ENCODE measurements at places on chromosomes 7 and 10.

GRCh38 chr7:102115181-102115580 lies 171.5 kb upstream of the SH2B2 start:
- no peak for DNase-seq

DNA sequence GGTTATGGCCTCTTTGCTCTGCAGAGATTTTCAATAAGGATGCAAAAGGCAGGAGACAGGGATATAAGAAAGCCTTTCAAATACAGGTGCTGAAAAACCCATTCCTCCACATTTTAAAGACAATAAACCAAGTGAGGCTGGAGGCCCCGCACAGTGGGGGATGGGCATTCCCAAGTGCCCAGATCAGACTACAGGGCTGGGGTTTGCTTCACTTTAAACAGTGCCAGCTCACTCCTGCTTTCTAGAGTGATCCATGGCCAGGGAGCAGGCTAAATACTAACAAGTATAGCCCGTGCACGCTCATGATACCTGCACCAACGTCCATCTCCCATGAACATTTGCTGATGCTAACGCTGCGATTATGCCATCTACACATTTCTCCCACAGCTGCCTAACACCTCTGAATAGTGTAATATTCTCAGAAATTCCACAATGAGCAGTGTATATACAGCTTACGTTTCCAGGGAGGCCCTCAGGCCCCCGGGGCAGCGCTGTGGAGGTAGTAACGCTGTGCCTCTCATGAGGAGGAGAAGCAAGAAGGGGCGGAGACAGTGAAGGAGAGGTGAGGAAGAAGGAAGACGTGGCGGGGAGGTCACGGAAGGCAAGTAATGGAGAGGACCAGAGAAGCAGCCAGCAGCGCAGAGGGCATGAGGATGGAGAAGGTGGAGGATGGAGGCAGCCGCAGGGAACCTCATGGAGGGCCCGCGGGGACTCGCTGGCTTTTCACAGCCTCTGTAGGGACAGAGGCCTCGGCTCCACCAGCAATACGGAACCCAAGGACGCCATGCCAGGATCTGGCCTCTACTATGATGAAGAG lies 141.7 kb downstream of the USP6NL start:
- DNase-seq = no peak

- DNase-seq = no peak
These were observed 8.4 kb downstream of the PROSER2 start for GRCh38 chr10:11831520-11831951.

- no peak for DNase-seq
These were observed at the start of gene AOAH for GRCh38 chr7:36723951-36724664. Gene AOAH (minus strand): TSS chr7:36724494. CDS start chr7:36724148, 346 bp downstream.

GRCh38 chr7:108270385-108271015 lies 140.3 kb upstream of the LAMB4 start:
- no peak for DNase-seq

DNA sequence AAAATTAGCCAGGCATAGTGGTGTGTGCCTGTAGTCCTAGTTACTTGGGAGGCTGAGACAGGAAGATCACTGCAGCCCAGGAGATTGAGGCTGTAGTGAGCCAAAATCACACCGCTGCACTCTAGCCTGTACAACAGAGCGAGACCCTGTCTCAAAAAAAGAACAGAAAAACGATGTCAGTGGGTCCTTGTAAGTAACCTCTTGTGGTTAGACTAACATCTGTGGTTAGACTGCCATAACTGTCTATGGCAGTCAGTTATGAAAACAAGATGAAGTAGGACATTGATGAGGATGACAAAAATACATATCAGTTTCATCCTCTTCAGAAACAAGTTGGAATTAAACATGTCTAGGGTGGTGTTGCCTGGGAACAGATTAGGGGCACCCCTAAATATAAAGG lies 53.3 kb downstream of the AKAP9 start:
- DNase-seq = no peak

GRCh38 chr7:8117195-8117594 lies 144.8 kb downstream of the ICA1 start:
- no peak for DNase-seq

GRCh38 chr10:110008518-110009339 lies 945 bp downstream of the ADD3 start:
- peak; percentile 57 for DNase-seq

DNA sequence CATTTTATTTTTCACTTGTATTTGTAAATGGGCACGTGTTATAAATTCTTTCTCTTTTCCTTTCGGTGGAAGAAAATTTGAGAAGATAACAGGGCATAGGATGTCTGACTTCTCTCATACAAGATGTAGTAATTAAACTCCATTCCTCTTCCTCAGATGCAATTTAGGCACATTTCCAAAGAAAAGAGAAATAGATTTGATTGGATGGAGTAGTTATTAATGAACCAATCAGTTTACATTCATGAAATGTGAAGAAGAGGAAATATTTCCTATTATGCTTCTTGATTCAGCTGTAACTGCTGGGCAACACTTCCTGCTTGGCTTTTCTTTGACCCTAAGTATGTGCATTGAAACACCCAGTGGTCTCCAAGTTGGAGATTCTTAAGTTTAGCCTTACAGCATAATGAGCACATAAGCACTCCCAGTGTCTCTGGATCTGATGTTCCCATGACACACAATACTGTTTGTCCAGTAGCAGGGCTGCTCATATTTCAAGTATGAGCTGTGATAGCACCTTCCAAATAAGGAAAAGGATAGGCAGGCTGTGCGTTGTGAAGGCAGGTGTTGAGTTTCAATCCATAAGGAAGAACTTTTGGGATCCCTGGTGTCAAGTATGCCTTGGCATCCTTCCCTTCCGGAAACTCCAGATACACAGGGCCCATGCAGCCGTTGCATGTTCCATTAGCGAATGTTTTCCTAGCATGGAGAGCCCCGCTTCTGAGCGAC lies 33.4 kb upstream of the COBL start:
- DNase-seq = no peak

- DNase-seq = no peak
These were observed 193.5 kb upstream of the NEBL start for GRCh38 chr10:21090609-21091082.

DNA sequence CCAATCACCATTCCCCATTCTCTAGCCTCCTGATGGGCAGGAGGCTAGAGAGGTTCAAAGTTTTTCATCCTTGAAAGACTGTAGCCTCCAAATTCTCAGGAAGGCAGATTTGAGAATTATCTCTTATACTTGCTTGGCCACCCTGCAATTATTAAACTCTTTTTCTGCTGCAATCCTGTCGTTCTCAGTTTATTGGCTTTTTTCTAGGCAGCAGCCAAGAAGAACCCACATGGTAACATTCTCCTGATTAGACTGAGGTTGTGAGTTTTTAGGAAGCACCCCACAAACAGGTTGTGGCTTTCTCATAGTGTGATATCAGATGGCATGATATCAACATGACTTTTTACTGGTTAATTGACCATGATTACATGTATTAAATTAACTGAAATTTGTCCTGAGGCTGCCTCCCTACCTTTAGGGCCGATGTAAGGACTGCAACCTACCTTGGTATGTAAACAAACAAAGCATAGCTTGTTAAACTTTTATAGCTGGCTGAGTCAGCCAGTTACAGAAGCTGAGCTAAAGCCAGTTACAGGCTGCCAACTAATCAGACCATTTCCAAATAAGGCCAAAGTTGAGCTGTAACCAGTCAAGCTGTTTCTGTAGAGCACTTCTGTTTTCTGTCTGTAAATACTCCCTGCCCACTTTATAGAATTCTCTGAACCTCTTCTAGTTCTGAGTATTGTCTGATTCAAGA lies 3.2 kb upstream of the ZNF248 start:
- DNase-seq = no peak

- peak; percentile 46 for DNase-seq
These were observed 967 bp upstream of the GLI3 start for GRCh38 chr7:42237811-42238541.

DNA sequence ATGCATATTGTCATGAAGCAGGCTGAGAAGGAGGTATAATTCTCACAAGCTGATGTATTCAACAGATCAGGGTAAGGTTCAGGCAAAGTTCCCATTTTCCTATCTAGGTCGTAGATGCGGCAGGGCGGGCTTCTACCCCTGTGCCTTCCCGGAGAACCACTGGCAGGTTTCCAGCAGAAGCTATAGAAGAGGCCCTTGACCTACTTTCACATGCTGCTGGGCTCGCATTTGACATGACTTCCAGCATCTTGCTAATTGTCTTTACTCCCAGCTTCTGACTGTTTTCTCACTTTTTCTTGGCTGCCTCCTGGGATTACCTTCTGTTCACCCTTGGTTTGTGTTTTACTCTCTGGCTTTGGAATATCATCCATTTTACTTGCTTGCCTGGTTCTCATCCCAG lies 32.6 kb upstream of the ORC5 start:
- DNase-seq = no peak

DNA sequence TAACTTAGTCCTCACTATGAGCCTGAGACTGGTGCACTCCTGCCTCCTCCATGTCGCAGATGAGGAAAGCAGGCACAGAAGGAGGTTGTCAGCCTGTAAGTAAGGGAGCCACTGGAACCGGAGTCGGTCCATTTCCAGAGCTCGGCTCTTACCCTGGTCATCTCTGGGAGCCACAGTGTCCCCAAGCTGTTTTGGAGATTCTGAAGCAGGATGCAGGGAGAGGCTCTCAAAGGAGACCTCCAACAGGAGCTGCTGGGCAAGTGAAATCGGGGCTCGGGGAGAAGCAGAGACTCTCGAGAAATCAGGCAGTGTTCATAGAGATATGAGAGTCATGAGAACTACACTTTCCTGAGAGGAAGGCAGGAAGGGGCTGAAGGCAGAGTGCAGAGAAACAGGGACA lies 39.0 kb downstream of the VSTM4 start:
- no peak for DNase-seq

GRCh38 chr7:134045716-134046115 lies 81.4 kb upstream of the LRGUK start:
- DNase-seq = no peak

GRCh38 chr10:5168897-5169420 lies 16.0 kb downstream of the AKR1C8 start:
- no peak for DNase-seq

- peak; percentile 86 for DNase-seq
These were observed 11.5 kb upstream of the OGA start for GRCh38 chr10:101829561-101830315.

GRCh38 chr10:9015447-9015846 lies 961.0 kb downstream of the GATA3 start:
- DNase-seq = no peak

DNA sequence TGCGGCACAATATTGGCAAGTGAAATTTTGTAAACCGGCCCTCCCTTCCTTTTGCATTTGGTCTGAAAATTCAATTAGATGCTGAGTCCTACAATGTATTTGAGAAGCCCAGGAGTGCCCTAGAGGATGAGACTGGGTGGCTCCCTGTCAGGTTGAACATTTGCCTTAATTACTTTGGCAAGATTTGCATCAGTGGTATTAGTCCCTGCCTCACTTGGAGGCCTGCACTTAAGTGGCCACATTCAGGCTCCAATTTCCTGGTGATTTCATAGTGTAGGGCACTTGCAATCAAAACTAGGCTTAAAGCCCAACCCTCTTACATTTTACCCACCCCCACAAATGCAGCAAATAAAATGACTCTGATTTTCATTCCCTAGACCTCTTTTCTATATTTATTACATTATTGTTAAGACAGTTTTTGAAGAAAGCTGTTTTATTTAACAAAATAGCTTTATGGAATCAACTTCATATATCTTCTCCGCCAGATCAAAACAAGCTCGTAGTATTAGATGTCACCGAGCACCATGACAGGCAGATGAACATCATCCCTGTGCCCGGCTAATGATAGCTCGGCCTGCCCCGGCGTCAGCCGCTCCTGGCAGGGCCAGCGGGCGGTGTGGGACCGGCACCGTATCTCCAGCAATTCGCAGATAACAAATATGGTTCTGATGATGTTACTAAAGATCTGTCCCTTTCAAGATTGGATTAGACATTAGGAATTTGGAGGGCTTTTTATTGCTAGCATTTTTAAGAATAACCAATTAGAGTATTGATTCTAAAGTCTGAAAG lies 73.6 kb downstream of the EGFR start:
- DNase-seq = peak; percentile 56

- no peak for DNase-seq
These were observed 234.6 kb upstream of the CCDC6 start for GRCh38 chr10:60140651-60141632.

DNA sequence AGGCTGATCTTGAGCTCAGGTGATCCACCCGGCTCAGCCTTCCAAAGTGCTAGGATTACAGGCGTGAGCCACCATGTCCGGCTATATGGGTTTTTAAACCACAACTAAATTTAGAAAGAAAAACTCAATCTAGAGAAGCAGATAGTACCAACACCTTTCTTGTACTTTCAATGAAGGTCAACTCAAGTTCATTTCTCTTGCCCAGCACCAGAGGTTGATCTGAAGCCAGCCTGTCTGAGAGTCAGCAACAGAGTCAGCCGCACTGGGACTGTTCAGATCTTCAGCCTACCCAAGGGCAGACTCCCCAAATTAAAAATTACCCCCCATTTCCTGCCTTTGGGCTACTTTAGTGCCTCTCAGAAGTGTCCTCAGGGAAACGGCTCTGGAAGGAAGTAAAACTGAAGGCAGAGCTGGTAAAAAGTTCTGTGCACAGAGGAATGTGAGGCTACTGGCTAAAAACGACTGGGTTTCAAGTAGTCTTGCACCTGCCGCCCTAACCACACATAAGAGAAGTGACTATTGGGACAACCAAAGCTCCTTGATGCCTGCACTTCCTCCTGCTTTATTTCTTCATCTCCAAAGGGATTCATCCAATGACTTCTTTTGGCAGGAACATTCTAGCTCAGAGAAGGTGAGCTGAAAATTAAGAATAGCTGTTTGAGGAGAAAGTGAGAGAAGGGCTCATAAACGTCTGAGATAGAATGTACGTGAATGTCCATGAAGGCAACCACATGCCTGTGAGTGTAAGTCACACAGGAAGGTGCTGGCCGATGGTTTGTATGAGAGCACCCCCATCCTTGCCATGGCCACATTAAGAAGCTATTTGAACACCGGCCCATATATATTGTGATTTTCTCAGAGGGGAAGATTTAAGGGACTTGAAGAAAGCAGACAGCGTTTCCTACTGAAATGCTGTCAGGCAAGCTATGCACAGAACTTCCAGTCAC lies 142.4 kb upstream of the PRR15 start:
- no peak for DNase-seq

- no peak for DNase-seq
These were observed 657.6 kb downstream of the LRMDA start for GRCh38 chr10:76088980-76089379.

- no peak for DNase-seq
These were observed at the start of gene GPNMB for GRCh38 chr7:23246555-23246954. Gene GPNMB (plus strand): TSS chr7:23246775. CDS start chr7:23246858, 83 bp downstream.

DNA sequence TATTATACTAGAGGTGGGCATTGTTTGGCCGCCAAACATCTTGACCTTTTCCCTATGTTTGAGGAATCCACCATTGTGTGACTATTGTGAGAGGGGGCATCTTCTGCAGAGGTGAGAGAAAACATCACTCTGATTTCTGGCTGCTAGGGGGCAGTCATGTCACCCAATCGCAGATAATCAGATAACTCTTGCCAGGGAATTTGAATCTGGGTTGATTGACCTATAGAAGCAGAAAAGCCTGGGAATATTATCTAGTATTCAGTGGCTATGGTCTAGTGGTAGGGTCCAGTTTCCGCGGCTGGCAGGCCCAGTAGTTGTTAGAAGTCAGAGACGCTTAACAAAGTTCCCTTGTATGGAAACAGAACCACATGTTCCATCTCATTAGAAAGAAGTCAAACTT lies 808.5 kb downstream of the PHTF2 start:
- peak; percentile 49 for DNase-seq

Data from Karpas-422 (cell line).